Suprapubic skin (tissue), 4 donors: ENCODE measurements at places on chromosomes 16 and 17. TPM values are rescaled to one million over a fixed set of nuclear protein-coding genes. Genes with fewer than 3 reads are reported as not detected.

The HIGD1B gene
- total RNA-seq, result not detected

The KRTAP17-1 gene
- 8.0 TPM for total RNA-seq

The PPM1E gene
- total RNA-seq, result not detected

The LRRC59 gene
- 58.0 TPM for total RNA-seq

The MEOX1 gene
- 6.4 TPM for total RNA-seq

The PRPSAP1 gene
- 83.9 TPM for total RNA-seq

The EPOP gene
- 1.6 TPM for total RNA-seq

The SMG1 gene
- 132 TPM for total RNA-seq

The OR1A1 gene
- not detected for total RNA-seq

The LRRC37A gene
- total RNA-seq, result 6.0 TPM

The TBC1D26 gene
- not detected for total RNA-seq

The CBFA2T3 gene
- total RNA-seq, result 3.1 TPM

The CD300LB gene
- not detected for total RNA-seq

The WSB1 gene
- total RNA-seq, result 38.5 TPM

GRCh38 chr17:31095236-31096105 lies 694 bp downstream of the NF1 start:
- DNase-seq, result peak; percentile 83

DNA sequence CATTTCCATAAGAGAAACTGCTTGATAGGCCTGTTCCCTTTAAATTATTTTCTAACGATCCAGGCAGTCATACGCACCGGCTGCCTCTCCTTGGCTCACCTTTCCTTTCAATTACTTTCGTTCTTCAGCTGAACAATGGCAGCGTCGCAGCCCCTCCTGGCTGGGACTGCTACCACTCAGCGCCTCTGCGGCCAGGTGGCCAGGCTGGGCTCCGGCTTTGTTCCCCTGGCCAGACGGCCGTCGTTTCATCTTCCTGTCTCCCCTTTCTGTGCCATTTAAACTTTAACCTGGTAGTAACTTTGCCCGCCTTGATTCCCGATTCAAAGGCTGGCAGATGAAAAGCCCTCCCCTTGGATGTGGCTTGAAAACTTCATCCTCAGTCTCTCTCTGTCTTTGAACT lies 79.0 kb downstream of the C16orf78 start:
- DNase-seq, result peak; percentile 53

DNA sequence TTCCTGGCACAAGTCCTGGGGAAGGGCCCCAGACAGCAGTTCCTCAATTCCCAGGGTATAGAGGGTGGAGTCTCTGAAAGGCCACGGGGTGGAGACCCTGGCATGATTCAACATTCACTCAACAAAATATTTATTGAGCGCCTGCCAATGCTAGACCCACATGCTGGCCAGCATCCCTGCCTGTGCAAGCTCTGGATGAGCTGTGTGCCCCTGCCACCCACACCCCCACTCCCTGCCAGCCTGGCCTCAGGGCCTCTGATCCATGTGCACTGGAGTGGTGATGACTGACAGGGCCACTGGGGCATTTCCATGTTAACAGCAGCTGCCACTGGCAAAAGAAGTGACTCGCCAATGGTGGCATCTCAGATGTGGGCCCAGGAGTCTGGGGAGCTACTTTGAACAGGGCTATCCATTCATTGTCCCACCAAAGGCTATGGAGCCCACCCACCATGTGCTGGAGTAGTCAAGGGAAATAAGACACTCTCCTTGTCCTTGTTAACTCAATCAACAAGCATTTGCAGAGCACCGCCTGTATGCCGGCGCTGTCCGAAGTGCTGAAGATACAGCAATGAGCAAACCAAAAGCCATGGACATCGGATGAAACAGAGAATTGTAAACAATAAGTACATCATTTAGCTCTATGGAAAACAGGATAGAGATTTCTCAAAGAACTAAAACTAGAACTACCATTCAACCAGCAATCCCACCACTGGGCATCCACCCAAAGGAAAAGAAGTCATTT lies 3.0 kb upstream of the PRSS22 start:
- DNase-seq, result no peak

DNA sequence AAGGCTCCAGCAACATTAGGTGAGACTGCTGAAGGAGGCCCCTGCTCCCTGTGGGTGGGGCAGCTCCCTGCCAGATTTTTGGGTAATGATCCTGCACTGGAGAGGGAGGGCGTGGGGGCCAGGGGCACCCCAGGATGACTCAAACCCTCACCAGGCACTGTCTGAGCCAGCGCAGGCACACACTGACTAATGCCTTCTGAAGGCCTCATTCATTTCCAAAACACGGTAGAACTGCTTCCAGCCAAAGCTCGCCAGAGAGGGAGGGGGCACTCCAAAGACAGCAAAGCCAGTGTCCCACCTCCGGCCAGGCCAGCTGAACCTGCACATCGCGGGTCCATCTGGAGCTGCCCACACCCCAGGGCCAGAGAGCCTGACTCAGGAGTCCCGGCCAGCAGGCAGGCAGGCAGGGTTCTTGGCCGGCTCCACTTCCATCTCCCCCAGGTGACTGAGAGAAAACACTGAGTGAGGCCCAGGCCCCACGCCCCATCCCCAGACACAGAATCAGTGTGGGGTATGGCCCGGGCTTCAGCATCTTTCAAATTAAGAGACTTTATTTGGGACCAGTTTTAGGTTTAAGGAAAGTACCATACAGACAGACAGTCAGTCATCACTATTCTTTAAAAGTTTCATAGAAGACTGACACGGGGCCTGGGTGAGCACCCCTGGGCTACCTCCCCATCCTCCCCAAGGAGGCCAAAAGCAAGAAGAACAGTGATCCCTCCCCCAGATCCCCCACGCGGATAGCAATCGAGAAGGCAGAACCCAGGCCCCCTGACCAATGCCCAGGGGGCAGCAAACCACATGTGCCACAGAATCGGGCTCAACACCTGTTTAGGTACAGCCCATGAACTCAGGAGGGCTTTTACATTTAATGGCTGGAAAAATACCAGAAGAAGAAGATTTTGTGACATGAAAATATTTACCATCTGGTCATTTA lies 2.3 kb downstream of the PIEZO1 start:
- DNase-seq, result no peak

GRCh38 chr16:51538707-51539498 lies 387.8 kb upstream of the SALL1 start:
- no peak for DNase-seq

GRCh38 chr16:24328835-24329452 lies 72.8 kb downstream of the CACNG3 start:
- DNase-seq, result no peak

GRCh38 chr17:57747221-57748017 lies 2.3 kb upstream of the CCDC182 start:
- DNase-seq, result no peak

GRCh38 chr17:36742267-36743000 lies 141.1 kb downstream of the MRM1 start:
- no peak for DNase-seq

- no peak for DNase-seq
These were observed 253.6 kb upstream of the XYLT1 start for GRCh38 chr16:17724242-17724898.

GRCh38 chr17:37742762-37743611 lies 1.9 kb downstream of the HNF1B start:
- DNase-seq, result no peak

GRCh38 chr16:79810449-79811189 lies 210.1 kb upstream of the MAF start:
- DNase-seq, result no peak

DNA sequence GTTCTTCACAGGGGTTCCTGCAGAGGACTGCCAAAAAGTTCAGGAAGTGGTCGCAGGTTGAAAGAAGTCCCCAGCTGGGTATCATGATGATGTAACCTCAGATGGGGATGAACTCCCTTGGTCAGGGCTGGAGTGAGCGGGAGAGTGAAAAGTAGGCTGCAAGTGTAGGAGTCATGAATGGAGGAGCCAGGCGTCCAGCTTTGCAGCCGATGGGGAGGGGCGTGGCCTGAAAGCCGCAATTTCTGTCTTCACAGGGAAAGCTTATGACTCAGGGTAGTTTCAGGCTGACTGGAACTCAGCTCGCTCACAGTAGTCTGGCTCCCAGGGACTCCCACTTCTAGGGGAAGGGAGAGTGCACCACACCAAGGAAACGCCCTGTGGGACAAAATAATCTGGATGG lies 70.0 kb upstream of the HS3ST3A1 start:
- DNase-seq, result no peak

DNA sequence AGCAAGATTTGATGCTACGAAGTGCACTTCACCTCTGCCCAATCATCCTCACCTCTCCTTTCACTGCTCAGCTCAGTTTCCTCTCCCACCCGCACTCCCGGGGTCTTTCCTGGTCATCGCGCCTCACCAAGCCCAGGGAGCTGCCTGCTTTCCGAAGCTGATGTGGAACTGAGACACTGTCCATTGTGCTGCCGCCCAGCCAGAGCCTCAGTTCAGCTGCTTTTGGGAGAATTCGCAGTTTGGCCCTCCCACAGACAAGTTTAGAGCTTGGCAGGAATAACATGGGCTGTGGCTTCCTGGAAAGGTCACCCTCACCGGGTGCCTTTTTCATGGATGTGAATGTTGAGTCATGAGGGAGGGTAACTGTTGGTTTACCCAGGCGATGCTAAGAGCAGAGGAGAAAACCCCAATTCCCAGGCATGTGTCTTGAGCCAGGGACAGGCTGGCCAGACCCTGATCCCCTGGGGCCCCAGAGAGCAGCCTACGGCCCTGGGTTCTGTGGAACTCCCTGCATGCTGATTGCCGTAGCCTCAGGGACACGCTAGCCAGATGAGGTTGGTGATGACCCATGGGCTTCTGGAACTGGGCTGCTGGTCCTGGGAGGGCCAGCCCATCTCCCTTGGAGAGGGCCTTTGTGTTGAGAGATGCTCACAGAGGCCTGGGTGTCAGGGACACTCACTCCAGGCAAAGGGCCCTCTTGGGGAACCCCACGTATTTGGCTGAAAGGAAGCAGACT lies 1687.5 kb downstream of the TP53TG3F start:
- DNase-seq, result no peak

DNA sequence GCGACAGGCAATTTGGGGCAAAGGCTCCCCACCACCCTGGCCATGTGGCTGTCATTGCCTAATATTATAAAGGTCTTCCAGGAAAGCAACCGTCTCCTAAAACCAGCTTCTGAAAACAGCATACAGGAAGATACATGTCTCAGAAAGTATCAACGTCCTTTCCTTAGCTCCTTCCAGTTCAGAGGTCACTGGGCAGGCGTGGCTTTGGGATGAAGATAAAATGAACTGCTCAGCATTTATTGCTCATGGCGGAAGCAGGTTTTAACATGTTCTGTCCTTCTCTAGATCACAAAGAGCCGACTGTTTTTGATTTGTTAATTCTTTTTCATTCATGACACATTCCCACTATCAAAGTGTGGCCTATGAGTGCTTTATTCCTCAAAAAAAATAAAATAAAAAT lies 8.0 kb downstream of the CFAP20 start:
- peak; percentile 32 for DNase-seq

DNA sequence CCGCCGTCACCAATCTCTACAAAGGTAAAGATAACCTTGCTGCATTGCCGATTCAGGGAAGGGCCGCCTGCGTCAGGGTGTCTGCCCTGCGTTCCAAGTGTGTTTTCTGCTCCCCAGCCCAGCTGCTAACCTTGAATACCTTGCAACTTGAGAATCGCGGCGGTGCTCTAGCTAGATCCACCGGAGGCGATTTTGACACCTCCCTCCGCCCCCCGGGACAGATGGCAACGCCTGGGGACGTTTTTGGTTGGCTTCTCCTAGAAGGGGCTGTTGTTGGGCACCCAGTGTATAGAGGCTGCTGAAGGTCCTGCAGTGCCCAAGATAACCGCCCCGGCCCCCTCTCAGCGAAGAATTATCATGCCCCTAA lies 1.5 kb downstream of the HAPSTR1 start:
- no peak for DNase-seq

DNA sequence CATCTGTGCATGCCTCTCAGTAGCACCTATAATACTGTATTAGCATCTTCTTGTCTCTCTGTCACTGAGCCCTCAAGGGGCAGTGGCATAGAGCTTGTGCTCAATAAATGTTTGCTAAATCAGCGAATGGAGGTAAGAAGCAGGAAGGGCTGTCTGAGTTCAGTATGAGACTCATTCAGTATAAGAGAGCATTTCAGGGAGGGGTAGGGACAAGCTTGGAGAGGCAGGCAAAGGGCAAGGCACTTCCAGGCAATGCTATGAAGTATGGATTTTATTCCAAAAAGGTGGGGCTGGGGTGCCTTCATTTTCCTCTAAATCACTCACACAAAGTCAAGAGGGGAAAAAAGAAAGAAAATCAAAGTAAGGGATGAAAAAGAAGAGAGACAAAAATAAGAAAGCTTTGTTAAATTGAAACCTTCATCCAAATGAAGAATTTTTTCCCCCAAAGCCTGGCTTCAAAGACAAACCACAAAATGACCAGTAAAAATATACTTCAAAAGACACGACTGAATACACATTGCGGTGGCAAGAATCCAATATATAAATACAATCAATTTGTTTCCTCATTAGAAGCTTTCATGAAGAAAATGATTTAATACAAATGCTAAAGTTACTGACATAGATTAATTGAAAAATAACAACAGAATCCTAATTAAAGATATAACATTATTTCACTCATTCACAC lies 51.2 kb downstream of the SKAP1 start:
- DNase-seq, result no peak

- no peak for DNase-seq
These were observed 69.9 kb downstream of the IRX5 start for GRCh38 chr16:55000595-55000994.

- no peak for DNase-seq
These were observed 34.5 kb upstream of the TEX2 start for GRCh38 chr17:64297467-64298088.

DNA sequence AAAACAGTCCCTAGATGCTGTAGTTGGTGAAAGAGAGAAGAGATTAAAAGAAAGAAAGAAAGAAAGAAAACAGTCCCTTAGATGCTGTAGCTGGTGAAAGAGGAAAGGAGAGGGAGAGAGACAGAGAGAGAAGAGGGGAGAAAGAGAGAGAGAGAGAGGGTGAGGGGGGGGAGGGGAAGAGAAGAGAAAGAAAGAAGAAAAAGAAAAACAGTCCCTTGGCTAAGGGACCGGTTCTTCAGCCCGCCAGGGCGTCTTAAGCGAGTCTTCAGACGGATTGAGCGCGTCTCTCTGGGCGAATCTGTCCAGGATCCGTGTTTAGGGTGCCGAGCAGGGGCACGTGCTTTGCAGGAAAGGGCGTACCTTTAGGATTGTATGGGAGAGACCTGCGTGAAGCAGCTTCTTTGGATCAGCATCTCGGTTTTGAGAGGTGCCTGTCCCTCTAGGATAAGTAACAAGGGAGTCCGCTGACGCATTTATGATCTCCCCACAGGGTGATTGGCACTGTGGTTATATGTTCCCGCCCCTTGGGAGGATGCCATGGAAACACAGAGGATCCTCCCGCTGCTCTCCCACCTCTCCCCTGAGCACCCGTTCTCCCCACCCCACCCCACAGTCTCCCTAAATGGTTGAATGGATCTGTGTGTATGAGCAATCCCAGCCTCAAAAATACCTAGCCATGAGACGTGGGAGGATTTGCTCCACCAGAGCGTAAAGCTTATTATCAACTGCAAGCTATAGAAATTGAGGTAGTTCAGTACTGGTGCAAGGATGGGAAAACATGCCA lies 16.7 kb downstream of the GNGT2 start:
- DNase-seq, result peak; percentile 87

DNA sequence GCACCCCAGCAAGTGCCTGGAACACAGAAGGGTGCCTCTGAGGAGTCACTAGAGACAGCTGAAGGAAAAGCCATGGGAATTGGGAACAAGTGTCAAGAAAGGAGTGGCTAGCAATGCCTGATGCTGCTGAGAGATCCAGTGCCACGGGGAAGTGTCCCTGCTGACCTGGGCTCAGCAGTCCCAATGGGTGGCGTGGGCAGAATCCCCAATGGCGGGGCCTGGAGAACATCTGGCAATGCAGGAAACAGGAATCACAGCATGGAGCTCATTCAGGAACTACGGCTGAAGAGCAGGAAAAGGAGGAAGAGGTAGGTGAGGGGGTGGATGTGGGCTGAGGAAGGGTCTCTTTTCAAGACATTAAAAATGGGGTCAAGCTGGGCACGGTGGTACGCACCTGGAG lies 30.1 kb downstream of the UBE2O start:
- no peak for DNase-seq
